ENCODE measurements at places on chromosomes 3 and 15.

GRCh38 chr15:43329217-43329959, 985 bp downstream of the LCMT2 start:
- no peak for DNase-seq

- no peak for DNase-seq
Measured at GRCh38 chr3:33980252-33980651, 181.8 kb downstream of the PDCD6IP start.

DNA sequence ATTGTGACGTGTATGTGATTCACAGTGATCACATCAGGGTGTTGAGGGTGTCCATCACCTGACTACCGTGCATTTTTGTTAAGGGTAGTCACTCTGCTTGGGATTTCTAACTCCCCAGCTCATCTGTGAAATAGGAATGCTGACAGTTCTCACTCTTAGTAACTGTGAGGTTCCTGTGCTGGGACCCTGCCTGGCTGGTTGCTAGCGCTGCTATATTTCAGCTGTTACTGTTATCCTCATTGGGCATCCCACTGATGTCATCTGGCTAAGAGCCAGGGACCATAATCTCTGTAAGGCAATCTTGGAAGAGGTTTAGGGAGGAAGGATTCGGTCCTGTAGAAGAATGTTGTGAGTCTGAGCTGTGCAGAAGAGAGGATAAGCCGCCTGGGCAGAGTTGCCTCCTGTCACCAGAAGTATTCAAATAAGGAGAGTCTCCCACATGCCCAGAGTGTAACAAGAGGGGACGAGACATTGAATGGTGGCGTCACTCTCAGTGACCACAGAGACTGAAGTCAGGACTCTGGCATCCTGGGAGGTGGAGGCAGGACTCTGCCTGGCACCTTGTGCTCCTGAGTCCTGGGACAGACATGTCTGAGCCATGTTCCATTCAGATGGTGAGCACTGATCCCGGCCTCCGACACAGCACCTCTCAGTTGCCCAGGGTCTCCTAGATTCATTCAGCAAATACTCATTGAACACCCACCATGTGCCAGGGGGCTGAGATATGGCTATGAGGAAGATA, 52.2 kb downstream of the FBLN2 start:
- no peak for DNase-seq

DNA sequence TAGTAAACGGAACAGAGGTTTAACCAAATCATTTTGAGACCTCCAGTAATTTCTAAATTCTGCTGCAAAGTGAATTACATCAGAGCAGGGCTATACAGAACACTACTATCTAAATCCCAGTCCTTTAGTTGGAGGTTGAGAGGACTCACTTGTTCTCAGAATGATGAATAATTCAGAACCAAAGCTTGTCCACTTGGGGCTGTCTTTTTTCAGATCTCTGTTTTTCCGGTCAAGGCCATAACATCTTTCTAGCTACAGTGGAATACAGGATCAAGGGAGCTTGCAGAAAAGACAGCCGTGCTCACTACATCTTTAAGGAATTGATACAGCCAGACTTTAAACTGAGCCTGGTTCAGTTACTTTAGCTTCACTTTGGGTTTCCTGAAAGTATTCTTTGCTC, 194.5 kb downstream of the EFHB start:
- no peak for DNase-seq

GRCh38 chr3:49199900-49200281, 28.5 kb downstream of the KLHDC8B start:
- DNase-seq, result no peak

GRCh38 chr3:113117511-113118234, 93.7 kb upstream of the BOC start:
- DNase-seq, result no peak

DNA sequence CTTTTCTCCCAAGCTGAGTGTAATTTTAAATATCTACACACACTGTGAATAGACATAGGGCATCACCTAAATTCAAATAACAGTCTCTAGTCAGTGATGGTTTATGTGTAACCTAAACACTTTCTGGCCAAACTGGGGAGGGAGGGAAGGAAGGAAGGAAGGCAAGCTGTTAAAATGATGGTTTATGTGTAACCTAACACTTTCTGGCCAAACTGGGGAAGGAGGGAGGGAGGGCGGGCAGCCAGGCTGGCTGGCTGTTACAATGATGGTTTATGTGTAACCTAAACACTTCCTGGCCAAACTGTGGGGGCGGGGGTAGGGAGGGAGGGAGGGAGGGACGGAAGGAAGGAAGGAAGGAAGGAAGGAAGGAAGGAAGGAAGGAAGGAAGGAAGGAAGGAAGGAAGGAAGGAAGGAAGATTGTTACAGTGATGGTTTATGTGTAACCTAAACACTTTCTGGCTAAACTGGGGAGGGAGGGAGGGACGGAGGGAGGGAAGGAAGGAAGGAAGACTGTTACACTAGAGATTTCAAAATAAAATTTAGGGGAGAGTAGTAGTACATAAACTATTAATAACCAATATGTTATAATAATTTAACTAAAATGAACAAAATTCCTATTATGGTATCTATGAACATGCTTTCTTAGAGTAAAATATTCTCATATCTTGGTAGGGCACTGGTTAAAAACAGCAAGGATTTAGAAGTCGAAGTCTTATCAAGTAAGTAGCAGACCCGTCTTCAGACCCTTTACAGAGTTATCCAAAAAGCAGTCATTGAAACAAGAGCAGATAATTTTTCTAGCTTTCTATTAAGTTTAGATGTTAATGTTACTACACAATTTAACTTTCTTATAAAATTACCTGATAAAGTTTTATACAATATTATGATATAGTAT, 148.1 kb downstream of the LMLN start:
- no peak for DNase-seq

DNA sequence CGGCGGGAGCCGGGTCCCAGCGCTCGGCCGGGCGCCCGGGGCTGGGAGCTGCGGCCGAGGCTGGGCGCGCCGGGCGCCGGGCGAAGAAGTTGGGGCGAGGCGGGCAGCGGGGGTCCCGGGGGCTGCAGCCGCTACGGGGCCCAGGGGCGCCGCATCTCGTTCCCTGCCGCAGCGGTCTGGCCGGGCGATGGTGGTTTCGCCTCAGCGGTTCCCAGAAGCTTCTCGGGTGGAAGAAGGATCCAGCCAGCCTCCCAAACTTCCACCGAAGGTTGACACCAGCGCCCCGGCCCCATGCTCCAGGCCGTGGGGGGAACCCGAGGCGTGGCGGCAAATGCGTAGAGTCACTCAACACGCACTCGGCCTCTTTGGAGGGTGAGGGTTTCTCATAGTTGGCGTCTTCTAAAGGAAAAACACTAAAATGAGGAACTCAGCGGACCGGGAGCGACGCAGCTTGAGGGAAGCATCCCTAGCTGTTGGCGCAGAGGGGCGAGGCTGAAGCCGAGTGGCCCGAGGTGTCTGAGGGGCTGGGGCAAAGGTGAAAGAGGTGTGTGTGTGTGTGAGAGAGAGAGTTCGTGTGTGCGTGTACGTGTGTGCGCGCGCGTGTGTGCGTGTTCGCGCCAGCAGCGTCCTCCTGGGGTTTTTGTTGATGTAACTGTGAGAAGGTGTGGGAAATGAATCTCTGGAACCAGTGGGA, 940 bp downstream of the BOC start:
- DNase-seq, result no peak

DNA sequence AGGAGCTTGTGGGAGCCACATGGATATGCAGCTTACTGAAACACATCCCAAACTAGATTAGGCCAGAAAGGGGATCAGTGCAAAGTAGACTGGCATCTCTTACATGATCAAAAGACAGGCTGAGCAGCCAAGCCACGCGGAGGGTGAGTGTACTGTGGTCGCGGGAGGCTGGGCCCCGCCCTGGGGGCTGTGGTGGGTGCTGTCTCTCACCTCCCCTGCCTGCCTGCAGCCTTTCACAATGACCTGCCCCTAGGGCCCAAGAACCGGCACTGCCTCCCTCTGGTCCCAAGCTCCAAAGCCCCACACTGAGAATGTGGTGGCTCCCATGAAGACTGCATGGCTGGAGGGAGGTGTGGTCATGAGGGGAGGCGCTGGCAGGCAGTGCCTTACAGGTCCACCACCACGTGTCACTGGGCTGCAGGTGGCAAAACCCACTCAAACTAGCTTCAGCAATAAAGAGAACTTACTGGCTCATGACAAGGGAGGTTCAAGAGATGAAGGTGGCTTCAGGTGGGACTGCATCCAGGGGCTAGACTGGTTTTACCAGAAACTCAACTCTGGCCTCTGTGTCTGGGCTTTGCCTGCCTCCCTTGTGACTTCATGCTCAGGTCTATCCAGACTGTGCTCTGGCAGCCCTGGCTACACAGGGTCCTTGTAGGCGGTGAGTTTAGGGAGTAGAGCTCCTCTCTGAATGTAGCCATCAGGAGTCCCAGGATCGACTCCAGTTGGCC, 27.4 kb upstream of the PLXND1 start:
- no peak for DNase-seq
